Activated CD4-positive, alpha-beta T cell treated with anti-CD3 and anti-CD28 coated beads, Interleukin-2, Interleukin-6, amounts not matched to agents 100 ng/mL and 50 ng/mL, durations not matched to agents 16 hours and 8 hours (primary cell): ENCODE measurements at places on chromosomes 6 and 20.
A peak's percentile ranks its signal among the peaks of the same experiment; 100 is the strongest.

- DNase-seq = no peak
Observed at GRCh38 chr6:153028963-153029362, 26.5 kb upstream of the MTRF1L start.

DNA sequence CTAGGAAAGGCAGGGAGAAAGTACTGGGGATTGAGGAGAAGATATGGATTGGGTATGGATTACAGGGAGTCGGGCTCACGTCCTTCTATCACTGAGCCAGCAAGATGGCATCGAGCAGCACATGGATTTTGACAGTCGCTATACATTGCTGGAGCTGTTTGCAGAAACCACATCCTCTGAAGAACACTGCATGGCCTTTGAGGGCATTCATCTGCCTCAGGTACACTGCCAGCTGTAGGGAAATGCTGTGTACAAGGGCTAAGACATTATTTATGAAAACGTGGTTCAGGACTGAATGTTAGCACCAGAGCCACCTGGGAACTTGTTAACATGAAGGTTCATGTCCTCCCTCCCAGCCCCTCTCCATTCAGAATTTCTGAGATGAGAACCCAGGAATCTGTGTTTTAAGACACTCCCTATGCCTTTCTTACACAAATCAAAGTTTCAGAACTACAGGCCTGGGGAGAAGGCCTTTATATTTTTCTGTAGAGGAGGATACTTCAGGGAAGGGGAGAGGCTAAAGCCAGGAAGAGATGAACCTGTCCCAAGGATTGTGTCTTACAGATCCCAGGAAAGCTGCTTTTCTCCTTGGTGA lies 3.5 kb downstream of the CUL9 start:
- no peak for DNase-seq

DNA sequence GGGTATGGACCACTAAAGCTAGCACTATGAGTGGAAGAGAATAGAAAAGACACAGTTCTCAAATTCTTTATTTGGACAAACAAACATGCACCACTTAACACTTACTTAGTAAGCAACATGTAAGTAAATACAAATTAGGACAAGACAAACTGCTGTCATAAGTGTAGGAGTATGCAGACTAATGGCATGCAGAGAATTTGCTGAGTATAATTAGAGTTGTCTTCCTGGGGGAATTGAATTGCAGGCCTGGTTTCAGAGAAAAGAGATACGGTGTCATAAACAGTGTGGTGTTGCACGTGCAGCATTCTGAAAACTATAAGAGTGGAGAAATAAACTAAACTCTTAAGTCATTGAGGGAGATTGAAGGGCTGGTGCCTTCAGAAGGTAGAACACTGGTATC lies 125.2 kb upstream of the EYA4 start:
- no peak for DNase-seq

DNA sequence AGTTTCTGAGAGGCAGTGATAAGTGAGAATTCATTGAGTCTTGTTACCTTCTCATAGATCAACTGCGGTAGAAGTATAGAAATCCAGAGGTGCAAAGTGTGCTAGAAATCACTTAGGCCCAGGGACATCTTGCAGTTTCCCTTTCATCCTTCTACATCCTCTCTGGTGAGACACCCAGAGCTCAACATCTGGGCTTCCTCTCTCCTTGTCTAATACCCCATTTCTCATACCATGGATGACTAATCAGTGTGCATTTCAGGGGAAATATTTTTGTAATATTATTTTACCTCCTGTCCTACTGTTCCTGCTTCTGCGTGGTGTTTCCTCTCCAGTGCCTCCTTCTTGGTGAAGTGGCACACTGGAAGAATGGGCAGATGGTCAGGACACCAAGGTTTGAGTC lies 322.4 kb downstream of the TFAP2B start:
- no peak for DNase-seq

GRCh38 chr6:75755704-75756103 lies 6.7 kb downstream of the MYO6 start:
- no peak for DNase-seq

DNA sequence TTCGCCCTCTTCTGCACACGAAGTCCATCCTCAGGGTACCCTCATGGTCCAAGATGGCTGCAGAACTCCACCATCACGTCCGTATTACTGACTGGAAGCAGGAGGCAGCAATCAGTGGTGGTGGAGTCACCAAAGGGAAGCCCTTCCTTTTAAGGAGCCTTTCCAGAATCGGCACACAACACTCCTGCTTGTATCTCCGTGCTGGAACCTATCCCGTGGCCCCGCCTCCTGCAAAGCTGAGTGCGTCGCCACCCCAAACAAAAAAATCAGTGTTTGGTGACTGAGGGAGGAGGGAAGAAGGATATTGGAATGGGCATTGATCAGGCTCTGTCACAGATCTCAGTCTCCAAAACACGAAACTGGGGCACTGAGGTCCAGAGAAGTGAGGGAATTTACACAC lies 5.8 kb upstream of the CCN5 start:
- DNase-seq = no peak

DNA sequence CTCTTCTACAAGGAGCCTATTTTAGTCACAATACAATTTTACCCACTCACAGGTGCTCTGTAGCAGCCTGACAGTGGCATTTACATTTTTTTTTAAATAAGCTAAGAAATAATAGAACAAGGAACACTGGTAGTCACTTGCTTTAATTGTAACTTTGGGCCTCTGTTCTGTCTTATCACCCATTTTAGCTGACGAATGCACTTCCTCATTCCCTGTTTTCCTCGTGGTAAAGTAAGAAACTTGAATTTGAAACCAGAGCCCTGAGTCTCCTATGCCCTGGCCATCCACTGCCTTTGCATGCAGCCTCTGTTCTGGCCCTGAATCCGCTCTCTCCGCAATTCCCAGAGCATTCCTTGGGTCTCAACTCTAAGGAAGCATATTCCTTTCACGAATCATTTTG lies 550.6 kb downstream of the PTPRT start:
- no peak for DNase-seq

DNA sequence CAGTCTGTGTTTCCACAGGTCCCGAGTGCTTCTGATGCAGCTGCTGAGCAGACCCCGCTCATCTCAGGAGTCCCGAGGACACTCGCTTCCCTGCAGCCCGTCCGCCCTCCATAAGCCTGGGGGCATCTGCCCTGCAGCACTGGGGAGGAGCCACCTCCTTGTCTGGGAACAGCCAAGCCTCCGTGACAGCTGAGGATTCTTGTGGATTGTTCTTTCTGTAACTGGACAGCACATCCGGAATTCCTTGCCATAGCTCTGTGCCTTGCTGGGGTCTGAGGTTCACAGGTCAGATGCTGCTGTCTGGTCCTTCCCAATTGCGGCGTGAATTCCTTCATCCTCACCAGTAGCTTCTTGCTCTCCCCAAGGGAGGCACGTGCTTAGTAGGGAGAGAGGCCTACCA lies 38.4 kb upstream of the FNDC1 start:
- no peak for DNase-seq

GRCh38 chr6:139531148-139532115 lies 157.0 kb upstream of the CITED2 start:
- peak; percentile 85 for DNase-seq

- no peak for DNase-seq
Observed at GRCh38 chr6:108274546-108274945, 13.7 kb upstream of the SNX3 start.

- DNase-seq = no peak
Observed at GRCh38 chr6:132087391-132087790, 136.2 kb upstream of the CCN2 start.

DNA sequence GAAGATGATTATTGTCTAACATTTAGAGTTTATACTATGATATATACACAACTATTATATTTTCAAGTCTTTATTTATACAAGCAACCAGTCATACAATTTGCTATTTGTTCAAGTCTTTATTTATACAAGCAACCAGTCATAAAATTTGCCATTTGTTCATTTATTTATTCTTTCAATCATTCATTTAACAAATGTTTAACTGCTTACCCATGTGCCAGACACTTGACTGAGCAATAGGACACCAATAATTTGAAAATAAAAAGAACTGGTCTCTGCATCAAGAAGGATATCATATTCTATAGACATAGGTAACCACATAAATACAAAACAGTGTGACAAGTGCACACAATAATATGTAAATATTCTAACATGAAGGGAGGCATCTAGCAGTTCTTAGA lies 20.3 kb downstream of the GRIK2 start:
- DNase-seq = no peak

DNA sequence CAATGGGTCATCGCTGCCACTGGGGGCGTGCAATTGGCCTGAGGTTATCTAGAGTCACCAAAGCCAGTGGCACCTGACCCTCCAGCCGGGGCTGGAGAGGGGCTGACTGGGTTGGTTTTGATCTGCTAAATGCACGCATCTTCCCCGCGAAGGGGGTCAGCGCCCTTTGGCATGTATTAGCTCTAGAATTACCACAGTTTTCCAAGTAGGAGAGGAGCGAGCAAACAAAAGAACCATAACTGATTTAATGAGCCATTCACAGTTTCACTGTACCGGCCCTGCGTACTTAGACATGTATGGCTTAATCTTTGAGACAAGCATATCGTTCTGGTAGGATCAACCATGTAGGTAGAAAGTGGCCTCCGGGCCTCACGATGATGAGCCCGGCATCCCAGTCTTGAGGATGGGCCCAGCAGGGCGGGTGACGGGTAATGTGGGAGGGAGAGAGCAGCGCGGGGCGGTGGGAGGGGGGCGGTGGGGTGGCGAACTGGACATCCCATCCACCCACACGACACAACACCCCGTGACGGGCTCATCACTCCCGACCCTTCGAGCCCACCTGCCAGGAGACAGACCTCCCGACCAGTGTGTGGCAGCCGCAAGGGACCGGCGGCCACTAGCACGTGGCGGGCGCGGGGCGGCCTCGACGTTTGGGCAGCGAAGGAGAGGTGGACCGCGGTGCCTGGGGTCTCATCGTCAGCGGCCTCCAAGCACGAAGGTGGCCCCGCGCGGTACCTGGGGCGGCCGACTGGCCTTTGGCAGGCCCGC lies 1957.5 kb upstream of the DEFB115 start:
- DNase-seq = no peak

- DNase-seq = no peak
Observed at GRCh38 chr20:63246490-63247288, 7.6 kb downstream of the NKAIN4 start.

GRCh38 chr6:15090145-15090579 lies 155.7 kb upstream of the JARID2 start:
- no peak for DNase-seq

DNA sequence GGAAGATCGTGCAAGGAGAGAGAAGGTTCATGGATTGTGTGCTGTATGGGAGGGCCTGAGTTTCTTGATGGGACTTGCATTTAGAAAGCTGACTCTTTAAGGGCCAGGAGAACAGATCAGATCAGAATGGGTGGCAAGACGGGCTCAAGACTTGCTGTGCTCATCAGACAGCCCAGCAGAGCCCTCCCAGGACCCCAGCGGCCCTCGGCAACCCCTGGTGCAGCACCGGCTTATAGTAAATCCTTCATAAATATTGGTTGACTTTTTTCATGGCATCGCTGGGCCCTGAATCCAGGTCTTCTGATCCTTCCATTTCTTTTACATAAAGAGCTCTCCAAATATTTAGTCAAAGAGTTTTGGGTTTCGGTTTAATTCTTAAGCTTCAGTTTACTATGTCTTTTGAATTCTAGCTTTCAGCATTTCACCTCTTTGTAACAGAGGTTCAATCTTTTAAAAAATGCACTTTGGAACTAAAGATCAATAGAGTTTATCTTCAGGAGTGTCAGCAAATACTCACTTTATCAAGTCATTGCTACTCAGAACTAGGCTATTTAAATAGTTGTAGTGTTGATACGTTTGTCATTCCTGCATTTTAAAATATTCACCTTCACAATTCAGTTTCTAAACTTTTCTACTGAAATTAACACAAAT lies 205.6 kb downstream of the ZDHHC14 start:
- no peak for DNase-seq

DNA sequence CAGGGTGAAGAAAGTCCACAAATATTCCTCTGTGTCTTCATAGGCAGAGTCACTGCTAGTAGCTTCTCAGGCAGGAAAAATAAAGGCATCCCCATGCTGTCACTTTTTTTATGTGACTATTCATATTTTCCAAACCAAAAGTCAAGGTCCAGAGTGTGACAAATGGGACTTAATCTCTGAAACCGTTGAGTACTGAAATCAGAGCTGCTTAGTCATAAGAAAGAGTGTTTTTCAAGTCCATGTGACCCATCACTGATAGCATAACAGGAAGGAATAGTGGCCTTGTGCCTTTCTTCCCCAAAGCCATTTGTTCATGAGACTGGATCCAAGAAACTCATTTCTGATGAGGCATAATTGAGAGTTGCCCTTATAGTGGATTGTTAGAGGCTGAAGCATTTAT lies 210.3 kb upstream of the TSHZ2 start:
- DNase-seq = no peak

- no peak for DNase-seq
Observed at GRCh38 chr6:166584853-166585429, 1.5 kb downstream of the RAMACL start.

DNA sequence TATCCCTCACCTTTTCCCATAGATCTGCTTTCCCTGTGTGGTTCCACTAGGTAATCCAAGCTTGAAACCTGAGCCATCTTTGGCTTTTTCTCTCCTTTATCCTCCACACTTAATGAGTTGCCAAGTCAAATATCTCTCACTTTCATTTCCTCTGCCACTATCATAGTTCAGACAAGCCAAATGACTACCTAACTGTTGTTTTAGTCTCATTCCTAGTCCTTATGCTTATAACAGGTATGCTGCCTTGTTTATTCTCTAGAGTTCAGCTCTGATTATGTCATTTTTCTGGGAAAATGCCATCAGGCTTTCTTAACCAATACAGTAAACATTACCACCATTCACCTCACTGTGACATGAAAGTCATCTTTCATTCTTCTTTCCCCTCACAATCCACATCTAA lies 6.5 kb downstream of the EFHC1 start:
- DNase-seq = no peak

- DNase-seq = peak; percentile 70
Observed at GRCh38 chr6:14542670-14543366, 425.2 kb downstream of the CD83 start.

DNA sequence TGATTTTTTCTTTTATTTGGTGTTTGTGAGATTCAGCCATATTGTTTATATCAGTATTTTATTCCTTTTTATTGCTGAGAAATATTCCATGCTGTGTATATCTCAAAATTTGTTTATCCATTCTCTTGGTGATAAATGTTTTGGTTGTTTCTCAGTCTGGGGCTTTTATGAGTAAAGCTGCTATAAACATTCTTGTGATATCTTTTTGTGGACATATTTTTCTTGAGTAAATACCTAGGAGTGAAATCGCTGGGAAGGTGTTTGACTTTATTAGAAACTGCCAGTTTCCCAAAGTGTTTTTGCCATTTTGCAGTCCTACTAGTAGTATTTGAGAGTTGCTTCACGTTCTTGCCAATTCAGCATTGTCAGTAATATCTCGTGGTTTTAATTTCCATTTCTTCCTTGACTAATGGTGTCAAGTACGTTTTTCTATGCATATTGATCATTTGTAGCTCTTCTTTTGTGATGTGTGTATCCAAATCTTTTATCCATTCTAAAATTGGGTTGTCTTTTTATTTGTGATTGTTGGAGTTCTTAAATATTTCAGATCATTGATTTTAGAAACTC lies 31.1 kb upstream of the DYNLRB1 start:
- no peak for DNase-seq

GRCh38 chr6:14478381-14479225 lies 361.0 kb downstream of the CD83 start:
- no peak for DNase-seq
